Activated CD8-positive, alpha-beta memory T cell treated with anti-CD3 and anti-CD28 coated beads, Interleukin-2, amount 50 U/mL, for 4 hours (primary cell): ENCODE measurements at places on chromosomes 12 and 14.

DNA sequence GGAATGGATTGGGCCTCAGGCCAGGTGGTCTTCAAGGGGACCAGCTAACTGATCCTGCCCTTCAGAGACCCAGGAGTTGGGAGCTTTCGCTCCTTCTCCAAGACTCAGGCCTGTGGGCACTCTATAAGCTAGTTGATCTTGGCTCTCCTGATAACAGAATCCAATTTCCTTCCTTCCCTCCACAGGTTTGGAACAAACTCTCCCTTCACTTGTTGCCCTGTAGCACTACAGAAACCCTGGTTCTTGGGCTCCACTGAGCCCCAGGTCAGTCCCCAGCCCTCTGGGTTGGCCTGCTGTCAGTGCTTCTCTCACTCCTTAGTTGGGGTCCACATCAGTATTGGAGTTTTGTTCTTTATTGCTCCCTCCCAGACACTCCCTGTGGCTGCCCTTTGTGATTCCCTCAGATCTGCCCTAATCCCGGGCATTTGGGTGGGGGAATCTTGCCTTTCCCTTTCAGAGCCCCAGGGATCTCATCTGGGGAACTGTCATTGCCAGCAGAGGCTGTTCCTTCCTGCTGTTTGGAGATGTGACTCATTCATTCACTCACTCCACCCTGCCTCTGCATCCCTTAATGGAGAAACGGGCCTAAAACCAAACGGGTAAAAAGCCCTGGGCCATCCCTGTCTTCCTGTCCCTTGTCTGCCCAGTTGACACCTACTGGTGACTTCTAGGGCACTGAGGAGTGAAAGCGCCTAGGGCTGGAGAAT, 4.4 kb upstream of the GPD1 start:
- no peak for DNase-seq

DNA sequence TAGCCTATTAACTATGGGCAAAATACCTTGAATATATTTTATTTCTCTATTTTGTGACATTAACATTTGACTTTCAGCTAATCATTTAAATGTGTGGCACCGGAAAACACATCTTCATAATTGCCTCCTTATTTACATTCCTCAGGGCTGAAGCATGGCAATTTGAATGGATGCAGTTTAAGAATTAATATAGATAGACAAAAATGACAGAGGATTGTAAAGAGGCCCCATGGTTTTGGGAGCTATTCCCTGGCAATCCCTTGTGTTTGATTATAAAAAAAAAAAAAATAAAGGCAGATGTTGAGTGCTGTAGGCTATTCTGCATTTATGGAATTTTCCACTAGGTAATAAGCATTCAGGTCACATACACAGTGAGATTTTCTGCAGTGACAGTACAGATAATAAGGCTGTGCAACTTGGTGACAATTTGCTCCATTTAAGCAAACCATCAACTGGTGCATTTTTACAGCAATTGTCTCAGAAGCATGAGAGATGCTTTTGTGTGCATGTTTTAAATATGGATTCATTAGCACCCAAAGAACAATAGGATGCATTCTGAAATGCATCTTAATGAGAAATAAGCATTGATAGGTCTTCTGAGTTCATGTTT, 123.2 kb upstream of the SLC38A4 start:
- no peak for DNase-seq

- no peak for DNase-seq
Measured at GRCh38 chr12:41486718-41487117, 298.6 kb downstream of the PDZRN4 start.

GRCh38 chr14:89489761-89490437, 72.9 kb upstream of the FOXN3 start:
- DNase-seq: no peak

GRCh38 chr12:96886998-96887677, 19.9 kb upstream of the NEDD1 start:
- DNase-seq: no peak

GRCh38 chr12:132951649-132952048, 4.5 kb downstream of the ZNF605 start:
- no peak for DNase-seq

- no peak for DNase-seq
Measured at GRCh38 chr14:23751616-23752015, 115.5 kb downstream of the DHRS2 start.

GRCh38 chr12:68609998-68610369, 715 bp upstream of the RAP1B start:
- DNase-seq: no peak

DNA sequence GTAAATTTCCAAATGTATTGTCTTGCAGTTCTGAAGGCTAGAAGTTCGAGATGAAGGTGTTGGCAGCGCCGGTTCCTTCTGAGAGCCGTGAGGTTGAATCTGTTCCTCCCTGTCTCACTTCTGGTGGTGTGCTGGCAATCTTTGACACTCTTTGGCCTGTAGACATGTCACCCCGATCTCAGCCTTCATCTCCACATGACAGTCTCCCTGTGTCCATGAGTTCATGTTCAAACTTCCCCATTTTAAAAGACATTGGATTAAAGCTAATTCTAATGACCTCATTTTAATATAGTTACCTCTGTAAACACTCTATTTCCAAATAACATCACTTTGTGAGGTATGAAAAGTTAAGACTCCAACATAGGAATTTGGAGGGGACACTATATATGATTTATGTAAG, 4.1 kb upstream of the RBM19 start:
- no peak for DNase-seq

GRCh38 chr14:68667313-68667791, 125.5 kb downstream of the ZFP36L1 start:
- DNase-seq: no peak

DNA sequence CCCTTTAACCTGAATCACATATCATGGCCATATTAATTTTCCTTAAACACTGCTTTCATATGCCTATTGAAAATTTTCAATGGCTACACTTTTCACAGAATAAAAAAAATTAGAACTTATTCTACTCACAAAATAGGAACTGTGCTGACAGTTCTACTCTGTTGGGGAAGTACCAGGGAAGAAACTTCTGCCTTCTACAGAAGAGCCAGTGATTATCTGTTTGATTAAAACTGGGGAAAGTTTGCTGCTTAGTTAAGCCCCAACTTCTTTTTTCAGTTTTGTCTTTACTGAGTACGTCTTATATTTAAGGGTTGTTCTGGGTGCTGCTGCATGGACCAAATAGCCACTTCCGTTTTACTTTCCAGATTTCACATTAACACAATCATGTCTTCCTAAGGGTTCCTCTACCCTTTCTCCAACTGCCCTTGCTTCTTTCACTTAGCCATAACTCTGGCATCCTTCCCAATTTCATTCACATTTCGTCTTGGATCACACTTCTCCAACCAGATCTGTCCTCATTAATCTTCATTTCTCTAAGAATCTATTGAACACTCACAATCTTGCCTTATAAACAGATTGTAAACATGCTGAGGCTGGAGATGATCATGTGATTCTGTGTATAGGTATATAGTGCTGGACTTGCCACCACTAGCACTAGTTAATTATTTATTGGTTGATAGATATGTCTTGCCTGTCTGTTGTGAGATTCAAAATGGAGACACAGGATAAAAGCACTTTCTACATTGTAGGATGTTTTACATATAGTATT, 1.9 kb upstream of the SEL1L start:
- no peak for DNase-seq

DNA sequence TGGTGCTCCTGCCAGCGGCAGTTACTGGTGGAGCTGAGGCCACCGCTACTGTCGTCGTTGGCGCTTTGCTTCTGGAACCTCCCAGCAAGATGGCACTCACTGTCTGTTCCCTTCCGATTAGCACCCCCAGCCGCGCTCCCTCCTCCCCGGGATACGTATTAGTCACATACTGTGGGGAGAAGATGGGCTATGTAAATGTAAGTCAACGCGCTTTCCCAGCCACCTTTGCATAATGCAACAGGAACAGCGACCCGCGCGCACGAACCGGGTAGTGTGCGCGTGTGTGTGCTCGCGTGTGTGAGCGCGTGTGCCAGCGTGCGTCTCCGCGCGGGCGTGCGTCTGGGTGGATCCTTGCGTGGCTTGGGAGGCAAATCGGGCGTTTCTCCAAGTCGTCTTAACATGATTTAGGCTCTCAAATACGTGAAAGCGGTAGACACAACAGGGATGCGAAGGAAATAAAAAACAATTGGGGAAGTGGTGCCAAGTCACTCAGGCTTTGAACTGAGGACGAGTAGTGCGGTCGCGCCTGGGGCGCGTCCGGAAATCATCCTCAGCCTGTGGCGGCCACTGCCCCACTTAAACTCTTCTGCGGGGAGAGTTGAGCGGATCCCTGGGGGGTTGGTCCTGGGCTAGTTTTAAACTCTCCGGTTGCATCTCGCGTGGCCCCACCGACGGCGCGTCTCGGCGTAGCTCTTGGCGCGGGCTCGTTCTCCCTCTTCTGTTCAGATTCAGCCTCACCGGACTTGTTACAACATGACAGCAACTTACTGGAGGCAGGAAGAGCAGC, 1.8 kb downstream of the FLRT2 start:
- no peak for DNase-seq

- DNase-seq: no peak
Measured at GRCh38 chr12:14853961-14854360, 10.6 kb upstream of the ART4 start.

DNA sequence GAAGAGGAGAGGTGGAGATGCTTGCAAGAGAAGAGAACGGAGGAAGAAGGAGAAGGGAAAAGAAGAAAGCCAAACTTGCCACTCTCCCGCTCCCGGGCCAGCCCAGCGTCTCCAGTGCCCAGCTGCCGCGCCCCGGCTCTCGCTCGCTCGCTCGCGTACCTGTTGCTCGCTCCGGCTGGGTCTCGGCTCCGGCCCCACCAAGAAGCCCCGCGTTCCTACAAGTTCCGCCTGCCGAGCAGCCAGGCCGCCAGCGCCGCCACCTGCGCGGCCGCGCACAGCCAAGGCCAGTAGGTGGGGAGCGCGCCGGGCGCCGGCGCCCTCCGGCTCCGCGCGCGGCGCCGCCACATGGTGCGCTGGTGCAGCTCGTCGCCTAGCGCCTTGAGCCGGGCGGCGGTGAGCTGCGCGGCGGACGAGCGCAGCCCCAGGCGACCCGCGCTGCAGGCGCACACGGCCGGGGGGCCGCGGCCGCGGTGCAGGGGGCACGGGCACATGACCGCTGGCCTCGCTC, 370 bp downstream of the HRK start:
- peak; percentile 26 for DNase-seq

DNA sequence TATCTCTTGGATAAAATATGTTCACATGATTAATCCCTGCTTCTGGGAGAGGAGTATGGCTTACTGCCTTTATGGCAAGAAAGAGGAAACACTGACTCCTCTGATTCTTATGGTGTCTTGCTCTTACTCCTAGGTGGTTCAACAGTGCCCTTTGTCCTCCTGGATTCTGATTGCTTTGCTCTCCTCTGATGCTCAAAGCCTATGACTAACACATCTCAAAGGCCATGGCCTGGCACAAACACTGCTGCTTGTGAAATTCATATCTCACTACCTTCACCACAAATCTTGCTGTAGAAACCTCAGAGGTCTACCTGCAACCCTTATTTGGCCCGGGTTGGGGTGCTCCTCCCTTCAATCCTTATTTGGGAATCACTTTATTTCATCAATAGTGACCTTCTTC, 217.2 kb downstream of the C12orf50 start:
- DNase-seq: no peak

DNA sequence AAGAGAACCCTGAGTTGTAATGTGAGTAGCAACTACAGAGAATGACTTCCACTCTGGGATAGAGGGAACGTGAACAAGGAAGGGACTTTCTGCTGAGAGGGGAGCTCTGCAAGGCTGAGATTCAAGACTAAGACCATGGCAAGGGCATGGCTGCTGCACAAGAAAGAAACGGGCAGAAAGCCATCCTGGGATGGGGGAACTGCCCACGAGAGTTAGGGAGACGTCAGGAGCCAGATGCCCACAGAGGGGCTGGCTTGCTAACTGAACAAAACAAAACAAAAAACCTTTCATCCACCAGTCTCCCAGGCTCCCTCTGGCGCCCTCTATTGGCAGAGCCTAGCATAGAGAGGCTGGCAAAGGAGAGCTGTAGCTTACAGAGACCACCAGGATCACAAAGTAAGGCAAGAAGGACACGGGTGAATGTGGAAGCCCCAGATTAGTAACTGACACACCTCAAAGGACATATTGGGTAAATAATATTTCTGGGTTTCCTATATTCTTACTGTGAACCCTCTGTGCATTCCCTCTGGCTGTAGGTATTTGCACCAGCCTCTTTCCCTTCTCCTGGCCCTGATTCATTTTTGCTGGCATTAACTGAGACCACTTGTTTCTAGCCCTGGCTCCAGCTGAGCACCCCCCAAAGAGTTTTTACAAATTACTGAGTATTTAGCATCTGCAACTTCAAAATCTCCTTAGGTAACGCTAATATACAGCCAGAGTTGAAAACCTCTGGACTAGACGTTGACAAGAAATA, 338.3 kb downstream of the EMP1 start:
- peak; percentile 19 for DNase-seq

DNA sequence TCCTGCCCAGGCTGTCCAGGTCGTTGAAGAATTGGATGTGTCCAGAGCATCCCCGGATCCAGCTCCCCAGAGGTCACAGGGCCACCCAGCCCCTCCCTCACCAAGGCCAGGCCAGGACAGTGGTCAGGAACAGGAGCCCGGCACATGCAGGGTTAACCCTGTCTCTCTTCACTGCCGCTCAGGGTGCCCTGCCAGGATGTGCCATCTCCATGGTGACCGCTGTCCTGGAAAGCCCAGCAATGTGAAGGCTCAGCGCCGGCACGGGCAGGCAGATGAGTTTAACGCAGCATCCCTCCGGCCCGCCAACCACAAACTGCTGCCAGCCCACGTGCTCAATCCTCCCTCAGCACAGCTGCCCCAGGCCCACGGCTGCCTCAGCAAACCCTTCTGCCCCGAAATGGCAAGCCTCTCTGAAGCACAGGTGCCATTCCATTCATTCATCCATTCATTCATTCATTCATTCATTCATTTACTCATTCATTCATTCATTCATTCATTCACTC, 4.4 kb downstream of the TMEM179 start:
- peak; percentile 11 for DNase-seq

GRCh38 chr14:93688239-93688666, 100.0 kb downstream of the PRIMA1 start:
- DNase-seq: no peak

GRCh38 chr14:77593501-77593961, 22.9 kb downstream of the SPTLC2 start:
- DNase-seq: no peak

DNA sequence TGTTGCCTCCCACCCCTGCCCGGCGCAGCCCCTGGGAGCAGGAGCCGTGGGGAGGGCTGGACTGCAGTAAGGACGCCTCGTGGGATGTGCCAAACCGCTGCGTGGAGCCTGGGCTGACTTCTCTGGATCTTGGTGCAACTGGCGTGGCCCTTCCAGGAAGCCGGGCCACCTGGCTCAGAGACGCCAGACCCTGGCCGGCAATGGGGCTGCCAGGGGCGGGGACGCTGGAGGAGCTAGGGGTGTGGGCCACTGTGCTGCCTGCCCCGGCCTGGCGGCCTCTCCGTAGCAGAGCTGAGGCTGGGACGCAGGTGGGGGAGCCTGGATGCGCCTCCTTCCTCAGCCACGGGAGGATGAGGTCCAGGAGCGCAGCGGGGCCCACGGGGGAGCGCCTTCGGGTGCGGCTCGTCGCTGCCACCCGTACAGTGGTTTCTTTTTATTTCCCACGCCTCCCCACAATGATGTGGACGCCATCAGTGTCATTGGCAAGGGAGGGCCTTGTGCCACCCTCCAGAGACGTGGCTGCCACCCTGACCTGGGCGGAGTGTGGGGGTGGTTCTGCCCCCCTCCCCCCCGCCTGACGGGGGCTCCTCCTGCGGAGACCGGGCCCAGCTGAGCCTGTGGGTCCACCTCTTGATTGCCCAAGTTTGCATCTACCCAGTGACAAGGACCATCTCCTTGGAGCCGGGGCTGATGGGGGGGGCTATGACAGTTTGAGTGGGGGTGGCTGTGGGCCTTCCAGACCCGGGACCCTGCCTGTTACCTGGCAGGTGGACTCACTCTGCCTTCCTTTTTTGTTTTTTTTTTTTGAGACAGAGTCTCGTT, 11.3 kb downstream of the DDX51 start:
- DNase-seq: no peak
